COR-L47 (cell line): ENCODE measurements at places on chromosomes 1 and 21.

- no peak for DNase-seq
Measured at GRCh38 chr1:172496678-172497077, 36.3 kb upstream of the SUCO start.

GRCh38 chr1:169108223-169108622 lies 1.7 kb downstream of the ATP1B1 start:
- no peak for DNase-seq

DNA sequence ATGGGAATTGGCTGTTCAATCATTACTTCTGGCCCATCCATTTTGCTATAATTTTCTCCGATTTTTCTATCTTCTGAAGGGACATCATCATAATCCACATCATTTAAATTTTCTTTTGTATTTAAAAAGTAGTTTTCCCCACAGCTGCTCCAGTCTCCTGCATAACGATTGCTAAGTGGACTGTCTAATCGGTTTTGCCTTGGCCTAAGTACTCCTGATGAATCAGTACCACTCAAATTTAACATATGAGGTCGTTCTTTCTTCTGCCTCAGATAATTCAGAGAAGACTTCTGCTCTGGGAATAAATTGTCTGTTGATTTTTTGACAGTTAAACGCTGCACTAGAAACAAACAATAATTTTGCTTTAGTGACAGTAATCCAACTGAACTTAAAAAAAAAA lies 41.9 kb downstream of the SYDE2 start:
- DNase-seq, result no peak

DNA sequence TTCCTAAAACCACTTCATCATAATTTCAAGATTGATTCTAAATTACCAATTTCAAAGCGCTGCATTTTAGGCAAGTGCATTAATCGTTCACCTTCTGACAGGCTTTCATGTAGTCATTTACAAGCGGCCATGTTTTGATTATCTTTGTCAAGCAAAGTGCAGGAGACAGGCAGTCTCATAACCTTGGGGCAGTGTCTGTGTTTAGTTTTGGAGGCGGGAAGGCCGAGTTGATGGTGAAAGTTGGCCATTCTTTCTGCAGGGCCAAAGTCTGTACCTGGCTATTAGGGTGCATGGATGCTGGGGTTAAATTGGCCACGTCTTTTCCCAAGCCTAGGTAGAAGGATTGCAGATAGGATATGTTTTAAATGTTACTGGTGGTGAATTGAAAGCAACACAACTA lies 2.9 kb downstream of the AGPAT3 start:
- no peak for DNase-seq

DNA sequence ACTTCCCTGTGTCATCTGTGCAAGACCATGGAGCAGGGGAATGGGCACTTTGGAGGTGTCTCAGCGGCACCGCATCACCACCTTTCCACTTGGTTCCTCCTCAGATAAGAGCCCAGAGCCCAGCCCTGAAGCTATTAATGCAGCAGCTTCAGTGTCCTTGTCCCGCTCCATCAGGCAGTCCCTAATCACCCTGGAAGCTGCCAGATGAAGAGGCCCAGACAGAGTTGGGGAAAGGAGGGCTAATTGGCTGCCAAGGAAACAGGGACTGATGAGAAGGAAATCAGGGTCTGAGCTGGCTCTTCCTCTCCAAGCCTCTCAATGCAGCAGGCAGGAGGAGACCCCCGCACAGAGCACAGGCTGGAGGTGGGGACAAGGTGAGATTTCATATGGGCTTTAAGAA lies 83.1 kb upstream of the KLHDC7A start:
- no peak for DNase-seq

GRCh38 chr21:38486706-38487105 lies 11.6 kb downstream of the ERG start:
- no peak for DNase-seq

DNA sequence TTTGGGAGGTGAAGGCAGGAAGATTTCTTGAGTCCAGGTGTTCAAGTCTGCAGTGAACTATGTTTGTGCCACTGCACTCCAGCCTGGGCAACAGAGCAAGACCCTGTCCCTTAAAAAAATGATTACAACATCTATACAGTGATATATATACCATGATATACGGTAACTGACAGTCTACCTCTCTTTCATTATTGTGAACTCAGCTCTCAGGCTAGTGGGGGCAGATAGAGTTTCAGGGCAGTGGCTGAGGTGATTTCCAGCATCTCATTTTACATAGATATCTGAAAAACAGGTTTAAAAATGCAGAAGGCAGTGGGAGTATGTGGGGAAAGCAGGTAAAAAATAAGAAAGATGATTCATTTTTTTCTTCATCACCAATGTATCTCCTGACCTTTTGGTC lies 8.1 kb upstream of the NTNG1 start:
- no peak for DNase-seq
